ENCODE measurements at places on chromosomes 1 and 21.

DNA sequence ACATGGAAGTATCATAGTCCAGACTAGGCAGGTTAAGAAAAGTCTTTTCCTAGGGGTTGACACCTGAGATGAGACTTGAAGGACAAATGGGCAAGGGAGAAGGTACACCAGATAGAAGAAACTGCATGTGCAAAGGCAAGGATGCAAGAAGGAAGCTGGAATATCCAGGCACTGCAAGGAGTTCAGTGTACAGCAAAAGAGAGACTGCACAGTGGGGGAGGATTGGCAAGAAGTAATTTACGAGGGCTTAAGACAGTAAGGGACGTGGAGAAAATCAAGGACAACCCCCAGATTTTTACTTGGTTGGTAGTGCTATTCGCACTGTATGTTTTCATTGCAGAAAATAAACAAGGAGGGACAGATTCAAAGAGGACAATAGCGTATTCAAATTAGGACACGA lies 58.5 kb downstream of the DNM3 start:
- no peak for DNase-seq

DNA sequence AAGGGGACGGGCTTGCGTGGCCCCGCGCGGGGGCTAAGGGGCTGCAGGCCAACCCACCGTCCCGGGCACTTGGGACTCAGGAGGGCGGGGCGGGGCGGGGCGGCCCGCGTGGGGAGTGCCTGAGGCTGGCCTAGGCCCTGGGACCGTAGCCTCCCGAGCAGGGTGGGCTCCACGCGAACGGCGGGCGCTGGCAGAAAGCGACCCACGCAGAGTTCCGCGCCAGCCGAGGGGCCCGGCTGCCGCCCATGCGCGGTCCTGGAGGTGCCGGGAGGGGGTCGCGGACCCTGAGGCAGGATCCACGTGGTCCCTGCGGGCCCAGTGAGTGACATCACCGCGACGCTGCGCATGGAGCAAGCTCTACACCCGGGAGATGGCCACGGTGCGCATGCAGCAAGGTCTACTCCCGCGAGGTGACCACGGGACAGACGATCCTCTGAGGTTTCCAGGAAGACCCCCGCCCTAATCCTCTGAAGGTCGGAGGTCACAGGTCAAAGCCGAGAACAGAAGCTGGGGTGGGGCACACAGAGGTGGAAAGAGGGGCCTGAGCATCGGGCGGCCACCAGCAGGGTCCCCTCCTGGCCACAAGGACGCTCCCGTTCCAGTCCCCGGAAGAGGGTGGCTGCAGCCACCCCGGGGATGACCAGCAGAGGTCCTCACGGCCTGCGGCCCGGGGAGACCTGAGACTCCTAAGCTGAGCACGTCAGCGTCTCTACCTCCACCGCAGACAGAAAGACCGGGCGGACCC lies 13.5 kb upstream of the SLC19A1 start:
- peak; percentile 41 for DNase-seq

GRCh38 chr1:159188375-159188788 lies 16.3 kb upstream of the ACKR1 start:
- DNase-seq: no peak

DNA sequence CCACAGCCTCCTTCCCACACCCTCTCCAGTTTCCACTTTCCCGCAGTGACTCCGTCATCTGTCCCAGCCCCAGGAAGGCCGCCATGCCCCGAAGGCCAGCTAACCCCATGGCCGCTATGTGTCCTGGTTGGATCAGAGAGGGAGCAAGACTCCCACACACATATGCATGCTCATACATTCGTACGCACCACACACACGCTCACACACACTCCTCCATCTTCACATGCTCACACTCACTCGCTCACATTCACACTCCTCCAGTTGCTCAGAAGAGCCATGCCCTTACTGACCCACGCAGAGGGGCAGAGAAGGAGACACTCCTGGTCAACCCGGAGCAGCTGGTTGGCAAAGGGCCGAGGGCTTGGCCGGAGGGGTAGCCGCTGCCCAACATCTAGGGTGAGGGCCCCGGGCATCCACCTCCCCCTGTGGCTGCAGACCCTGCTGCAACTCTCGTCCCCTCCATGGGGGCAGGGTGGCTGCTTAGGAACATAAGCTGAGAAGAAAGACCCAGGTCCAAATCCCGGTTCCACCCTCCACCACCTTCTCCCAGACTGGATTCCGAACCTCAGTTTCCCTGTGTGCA lies 122.3 kb upstream of the SLC25A33 start:
- no peak for DNase-seq

DNA sequence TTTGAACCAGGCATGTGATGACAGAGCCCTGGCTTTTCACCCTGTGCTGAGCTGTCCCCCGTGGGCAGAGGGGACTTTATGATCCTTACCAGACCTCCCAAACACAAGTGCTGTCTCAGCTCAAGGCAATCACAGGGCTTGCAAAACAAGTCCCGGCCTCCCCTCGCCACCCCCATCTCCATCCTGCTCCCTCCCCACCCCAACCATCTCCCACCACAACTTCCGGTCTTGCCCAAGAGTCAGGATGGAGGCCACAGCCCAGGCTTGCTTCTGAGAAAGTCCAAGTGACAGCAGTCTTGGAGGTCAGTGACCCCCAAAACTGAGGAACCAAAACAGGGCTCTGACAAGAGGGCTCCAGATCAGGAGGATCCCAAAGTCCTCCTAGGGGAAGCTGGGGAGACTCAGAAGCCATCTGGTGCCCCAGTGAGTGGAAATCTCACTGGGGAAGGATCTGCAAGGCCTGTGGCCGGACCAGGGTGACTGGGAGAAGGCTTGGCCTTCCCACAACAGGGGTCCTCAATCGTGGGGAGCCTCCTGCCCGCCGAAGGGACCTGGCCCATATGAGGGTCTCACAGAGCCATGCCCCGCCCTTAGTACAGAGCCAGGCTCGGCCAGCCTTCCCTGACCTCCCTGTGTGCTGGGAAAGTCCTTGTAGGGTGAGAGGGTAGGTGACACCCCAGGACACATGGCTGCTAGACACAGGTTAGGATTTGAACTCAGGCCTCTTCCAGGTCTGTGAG lies 4.5 kb upstream of the SDC3 start:
- peak; percentile 42 for DNase-seq

DNA sequence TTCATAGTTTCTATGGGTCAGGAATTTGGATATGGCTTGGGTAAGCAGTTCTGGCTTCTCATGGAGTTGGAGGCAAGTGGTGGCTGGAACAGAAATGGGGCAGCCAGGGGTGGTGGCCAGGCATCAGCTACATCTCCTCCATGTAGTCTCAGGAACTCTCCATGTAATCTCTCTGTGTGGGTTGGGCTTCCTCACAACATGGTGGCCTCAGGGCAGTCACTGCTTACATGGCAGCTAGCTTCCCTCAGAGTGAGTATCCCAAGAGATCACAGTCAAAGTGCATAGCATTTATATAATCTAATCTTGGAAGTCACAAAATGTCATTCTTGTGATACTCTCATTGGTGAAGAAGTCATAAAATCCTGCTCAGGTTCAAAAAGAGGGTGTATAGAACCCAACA lies 25.7 kb downstream of the MR1 start:
- no peak for DNase-seq

DNA sequence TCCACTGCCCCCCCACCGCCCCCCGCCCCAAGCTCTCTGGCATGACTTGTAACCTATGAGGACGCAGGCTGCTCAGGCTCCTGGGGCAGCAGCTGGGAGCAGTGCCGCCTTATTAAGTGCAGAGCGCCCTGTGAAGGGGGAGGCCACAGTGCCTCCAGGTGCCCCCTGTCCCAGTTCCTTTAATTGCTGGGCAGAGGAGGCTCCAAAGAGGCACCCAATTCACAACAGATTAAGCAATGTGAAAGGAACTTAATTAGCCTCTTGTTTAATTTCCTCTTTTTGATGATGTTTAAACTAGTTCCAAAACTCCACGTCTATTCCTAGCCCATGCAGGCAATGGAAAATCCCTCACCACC lies 3.0 kb downstream of the RXFP4 start:
- no peak for DNase-seq

- no peak for DNase-seq
Observed at GRCh38 chr1:67784545-67785186, 48.6 kb downstream of the GNG12 start.

DNA sequence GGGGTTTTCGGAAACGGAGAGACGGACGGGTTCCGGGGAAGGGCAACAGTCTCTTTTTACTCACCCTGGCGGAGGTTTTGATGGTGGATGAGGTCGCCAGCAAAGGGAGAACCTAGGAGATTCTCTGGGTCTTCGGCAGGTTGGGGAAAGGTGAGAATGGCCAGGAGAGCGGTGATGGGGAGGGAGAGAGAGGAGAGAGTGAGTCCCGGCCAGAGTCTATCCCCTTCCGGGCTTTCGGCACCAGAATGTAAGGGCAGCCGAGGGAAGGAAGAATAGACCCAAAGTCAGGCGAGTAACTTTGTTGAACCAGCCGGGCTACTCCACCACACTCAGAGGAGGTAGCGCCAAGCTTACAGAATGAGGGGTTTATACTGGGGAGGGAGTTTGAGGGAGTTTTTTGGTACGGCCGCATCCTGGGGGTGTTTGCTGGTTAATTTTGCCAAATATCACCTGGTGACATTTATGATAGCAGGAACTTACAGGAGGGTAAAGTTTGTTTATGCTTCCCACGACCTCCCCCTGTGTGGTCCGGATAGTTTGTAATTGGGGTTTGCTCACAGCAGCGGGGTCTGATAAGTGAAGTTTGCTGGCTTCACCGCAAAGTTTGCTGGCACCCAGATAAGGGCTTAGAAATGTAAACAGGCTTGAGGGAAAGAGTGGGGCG lies 141.1 kb upstream of the ETV3 start:
- no peak for DNase-seq

- DNase-seq: no peak
Observed at GRCh38 chr1:172588296-172589291, 55.6 kb downstream of the SUCO start.

DNA sequence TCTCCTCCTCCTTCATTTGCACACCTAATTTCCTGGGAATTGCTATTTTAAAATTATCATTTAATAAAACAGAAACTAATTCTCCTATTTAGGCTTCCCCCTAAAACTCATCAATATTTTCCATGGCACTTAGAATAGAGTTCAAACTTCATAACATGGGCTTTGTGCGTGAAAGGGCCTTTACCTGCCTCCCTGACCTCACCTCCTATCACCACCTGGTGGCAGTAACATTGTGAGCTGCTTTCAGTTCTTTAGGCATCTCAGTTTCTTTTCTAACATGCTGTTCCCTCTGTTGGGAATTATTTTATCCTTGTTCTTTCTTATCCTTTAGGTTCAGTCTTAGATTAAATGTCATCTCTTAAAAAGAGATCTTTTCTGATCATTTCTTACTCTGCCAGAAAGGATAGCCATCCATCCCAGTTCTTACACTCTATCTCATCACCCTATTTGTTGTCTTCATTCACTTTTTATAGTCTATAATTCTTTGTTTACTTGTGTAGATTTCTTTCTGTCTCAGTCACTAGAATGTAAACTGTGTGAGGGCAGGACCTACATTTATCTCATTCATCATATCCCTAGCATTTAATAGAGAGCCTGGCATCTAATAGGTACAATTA lies 133.8 kb upstream of the KIAA1614 start:
- no peak for DNase-seq

DNA sequence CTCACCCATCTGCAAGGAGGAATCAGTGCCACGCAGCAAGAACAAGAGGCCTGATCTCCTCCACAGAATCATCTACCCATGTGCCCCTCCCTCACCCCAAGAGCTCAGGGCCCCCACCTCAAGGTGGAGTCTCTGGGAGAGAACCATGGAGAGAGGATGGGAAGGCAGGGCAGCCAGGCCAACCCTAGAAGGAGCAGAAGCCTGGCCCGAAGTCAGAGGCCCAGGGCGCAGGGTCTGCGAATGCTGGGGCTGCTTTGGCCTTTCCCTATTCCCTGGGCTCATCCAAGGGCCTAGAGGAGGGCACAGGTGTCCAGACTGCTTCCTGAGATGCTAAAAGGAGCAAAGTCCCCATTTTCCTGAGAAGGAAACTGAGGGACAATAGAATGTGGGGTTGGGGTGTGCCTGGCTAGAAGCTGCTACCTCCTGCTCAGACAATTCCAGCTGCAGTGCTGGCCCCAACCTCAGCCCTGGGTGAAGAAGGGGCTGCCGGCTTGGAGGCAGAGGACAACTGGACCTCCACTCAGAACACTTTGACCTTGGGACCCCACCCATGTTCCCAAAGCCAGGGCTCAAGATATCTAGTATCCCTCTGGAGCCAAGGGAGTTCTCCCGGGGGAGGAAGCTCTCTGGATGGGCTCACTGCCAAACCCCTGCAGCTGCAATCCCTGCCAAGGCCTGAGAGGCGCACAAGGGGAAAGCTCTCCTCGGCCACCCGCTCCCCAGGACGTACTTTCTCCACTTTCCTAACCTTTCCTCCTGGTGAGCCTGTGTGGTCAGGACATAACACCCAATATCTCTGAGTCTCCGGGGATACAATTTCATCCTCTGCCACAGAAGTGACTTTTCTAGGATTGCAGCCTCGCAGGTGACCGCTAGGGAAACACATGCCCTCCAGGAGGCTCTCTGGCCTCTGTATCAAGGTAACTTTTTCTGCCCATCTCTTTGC lies 16.6 kb upstream of the LEMD1 start:
- DNase-seq: peak; percentile 23

- no peak for DNase-seq
Observed at GRCh38 chr1:27475720-27476119, 14.2 kb downstream of the WASF2 start.

Measured in amygdala (tissue), 56 donors.